ENCODE measurements at places on chromosomes 7 and 10.
A peak's percentile ranks its signal among the peaks of the same experiment; 100 is the strongest.

DNA sequence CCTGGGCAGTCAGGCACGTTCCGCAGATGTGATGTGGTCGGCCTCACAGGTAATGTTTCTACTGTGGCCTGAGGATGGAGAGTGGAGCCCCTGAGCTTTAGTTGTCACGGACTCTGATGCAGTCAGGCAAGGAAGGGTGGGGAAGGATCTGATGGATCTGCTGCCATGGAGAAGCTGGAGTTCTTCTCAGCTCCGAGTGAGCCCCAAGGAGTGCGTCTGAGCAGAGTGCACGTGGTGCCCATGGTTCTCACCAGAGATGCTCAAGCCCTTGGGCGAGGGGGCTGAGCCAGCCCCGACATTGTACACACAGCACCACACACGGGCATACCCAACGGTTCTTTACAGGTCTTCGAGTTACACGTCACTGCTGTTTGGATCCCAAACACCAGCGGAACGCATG lies 192.5 kb downstream of the EBF3 start:
- peak; percentile 3 for DNase-seq

GRCh38 chr7:50970092-50970491 lies 187.4 kb upstream of the GRB10 start:
- no peak for DNase-seq

DNA sequence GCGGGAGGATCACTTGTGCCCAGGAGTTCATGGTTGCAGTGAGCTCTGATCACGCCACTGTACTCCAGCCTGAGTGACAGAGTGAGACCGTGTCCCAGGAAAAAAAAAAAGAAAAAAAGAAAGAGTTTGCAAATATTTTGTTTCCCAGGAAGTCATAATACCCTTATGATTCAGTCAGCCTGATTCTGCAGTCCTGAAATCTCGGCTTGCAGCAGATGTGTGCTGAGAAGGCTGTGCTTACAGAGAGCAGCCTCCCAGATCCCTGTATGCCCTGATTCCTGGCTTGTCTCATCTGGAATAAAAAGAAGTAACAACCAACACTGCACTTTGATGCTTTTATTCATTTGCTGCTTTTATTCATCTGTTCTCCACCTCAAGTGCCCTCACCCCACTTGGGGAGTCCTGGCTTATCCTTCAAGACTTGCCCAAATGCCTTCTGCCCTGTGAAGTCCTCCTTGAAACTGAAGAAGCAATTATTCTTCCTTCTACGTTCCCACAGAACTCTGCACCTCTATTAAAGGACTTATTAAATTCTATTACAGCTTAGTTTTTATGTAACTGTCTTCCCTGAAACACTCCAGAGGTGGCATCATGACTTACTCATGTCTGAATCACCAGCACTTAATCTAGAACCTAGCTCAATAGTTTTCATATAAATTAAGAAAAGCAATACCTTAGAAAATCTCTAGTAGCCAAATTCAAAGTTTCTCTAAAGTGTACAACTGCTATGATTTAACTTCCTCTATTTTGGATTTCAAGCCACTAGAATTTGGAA lies 27.7 kb upstream of the BPGM start:
- no peak for DNase-seq

- DNase-seq = no peak
Observed at GRCh38 chr7:116560021-116560970, 35.5 kb downstream of the CAV1 start.

- DNase-seq = no peak
Observed at GRCh38 chr10:23521735-23522134, 82.9 kb downstream of the OTUD1 start.

GRCh38 chr10:69474742-69475432 lies 23.6 kb downstream of the TSPAN15 start:
- no peak for DNase-seq

DNA sequence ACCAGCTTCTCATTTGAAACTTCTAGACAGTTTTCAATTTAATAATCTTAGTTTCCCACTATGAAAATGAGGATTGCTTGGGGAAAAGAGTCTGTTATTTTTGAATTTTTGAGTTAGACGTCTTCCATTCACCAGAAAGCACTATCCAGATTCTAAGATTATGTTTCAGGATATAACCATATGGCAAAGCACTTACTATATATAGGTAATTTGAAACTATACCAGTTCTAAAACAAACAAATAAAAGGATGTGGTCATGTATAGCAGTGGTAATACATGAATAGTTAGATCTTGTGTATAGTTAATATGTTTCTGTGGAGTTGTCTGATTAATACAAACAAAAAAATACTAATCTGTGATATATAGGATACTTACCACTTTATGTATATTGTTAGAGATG lies 320.0 kb downstream of the EXOC4 start:
- DNase-seq = no peak

DNA sequence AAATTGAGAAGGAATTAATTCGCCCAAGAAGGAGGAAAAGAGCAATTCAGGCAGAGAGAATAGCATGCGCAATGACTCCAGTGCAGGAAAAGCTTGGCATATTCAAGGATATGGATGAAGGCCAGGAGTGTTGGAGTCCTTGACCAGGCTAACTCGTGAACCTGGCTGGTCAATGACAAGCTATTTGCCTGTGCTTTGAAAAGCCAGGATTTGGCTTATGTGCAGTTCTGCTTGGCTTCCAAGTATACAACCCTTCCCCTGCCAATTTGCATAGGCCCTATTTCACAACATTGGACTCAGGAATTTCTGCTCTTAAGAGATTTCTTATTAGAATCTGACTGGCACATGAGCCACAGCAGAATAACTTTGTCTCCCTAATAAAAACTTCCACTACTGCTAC lies 72.3 kb upstream of the SP8 start:
- no peak for DNase-seq

- no peak for DNase-seq
Observed at GRCh38 chr10:12950583-12951128, 50.9 kb downstream of the CCDC3 start.

DNA sequence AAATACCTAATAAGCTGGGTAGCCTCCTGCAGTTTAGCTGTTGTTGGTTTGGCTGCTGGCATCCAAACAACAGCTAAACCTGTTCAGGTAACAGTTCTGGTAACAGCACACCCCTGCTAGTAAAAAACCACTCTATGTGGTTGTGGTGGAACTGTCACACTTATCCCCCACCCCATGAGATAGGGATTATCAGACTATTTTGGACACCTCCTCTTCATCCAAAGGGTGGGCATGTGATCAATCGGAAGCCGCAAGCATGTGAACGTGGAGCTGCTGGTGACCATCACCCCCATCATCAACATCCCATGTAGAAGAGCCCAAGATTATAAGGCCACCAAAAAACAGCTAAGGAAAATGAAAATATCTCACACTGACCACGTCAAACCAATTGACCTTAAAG lies 2.5 kb downstream of the MTPAP start:
- DNase-seq = no peak

- no peak for DNase-seq
Observed at GRCh38 chr7:7399707-7400106, 136.0 kb downstream of the COL28A1 start.

- DNase-seq = no peak
Observed at GRCh38 chr7:4399121-4399520, 283.0 kb upstream of the FOXK1 start.

DNA sequence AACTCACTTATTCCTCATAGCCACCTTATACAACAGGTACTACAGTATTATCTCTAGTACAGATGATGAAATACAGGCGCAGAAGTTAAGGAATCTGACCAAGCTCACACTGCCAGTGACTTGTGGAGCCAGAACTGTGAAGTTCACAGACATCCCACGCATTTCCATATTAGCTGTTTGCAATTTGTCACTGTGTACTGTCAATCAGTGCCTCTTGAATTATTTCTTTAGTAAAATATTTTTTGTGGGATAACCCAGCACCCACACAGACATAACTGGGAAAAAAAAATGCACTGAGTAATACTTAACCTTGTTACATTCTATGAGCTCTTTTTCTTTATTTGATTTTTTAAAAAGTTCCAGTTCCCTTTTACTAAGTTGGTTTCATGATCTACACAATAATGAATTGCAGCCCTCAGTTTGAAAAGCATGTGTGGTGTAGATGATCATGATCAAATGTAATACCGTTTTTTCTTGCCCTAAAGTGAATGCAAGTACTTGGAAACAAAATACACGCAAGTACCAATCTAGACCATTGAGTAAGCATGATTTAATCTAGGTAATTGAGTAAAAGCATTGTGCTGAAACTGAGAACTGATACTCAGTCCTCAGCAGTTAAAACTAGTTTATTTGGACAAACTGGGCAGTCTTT lies 14.1 kb downstream of the CUL1 start:
- no peak for DNase-seq

GRCh38 chr7:114662002-114662677 lies 247.5 kb downstream of the FOXP2 start:
- no peak for DNase-seq

- DNase-seq = no peak
Observed at GRCh38 chr10:46527241-46527811, 29.1 kb downstream of the GPRIN2 start.

GRCh38 chr10:17851611-17852010 lies 42.5 kb downstream of the MRC1 start:
- DNase-seq = no peak

DNA sequence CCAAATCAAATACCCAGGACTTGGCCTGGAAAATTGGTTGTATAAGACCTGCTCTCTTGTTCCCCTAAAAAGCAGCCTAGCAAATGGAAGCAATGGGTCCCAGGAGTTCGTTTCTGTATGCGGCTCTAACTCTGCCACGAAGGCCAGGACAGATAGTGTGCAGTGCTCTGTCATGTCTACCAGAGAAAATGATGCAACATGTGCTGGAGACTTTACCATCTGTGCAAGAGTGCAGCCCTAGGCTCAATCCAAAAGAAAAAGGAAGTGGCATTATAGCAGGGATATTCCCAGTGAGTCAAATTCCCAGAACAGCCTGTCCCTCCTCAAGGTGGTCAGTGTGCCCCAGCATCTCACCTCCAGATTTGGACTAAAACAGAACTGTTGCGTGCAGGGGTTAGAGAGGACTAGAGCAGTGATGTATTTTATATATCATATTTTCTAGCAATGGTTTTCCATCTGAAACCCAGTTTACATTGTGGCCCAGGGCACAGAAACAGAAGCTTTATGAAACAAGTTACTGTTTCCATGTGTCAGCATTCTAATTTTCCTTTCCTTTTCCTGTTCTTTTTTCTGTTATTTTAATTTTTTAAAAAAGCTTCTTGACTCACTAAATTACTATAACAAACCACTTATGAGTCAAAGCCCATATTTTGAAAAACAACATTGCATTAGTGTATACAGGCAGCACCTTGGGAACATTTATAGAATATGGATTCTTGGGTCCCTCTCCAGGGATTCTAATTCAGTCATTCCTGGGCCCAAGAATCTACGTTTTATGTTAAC lies 311.2 kb downstream of the RNLS start:
- no peak for DNase-seq

- DNase-seq = no peak
Observed at GRCh38 chr10:1233031-1233430, 176.8 kb downstream of the WDR37 start.

- no peak for DNase-seq
Observed at GRCh38 chr7:66205741-66206090, 582 bp downstream of the TPST1 start.

- no peak for DNase-seq
Observed at GRCh38 chr10:104234934-104235333, 2.8 kb upstream of the CFAP43 start.

GRCh38 chr10:35191523-35191922 lies 64.9 kb downstream of the CREM start:
- no peak for DNase-seq

DNA sequence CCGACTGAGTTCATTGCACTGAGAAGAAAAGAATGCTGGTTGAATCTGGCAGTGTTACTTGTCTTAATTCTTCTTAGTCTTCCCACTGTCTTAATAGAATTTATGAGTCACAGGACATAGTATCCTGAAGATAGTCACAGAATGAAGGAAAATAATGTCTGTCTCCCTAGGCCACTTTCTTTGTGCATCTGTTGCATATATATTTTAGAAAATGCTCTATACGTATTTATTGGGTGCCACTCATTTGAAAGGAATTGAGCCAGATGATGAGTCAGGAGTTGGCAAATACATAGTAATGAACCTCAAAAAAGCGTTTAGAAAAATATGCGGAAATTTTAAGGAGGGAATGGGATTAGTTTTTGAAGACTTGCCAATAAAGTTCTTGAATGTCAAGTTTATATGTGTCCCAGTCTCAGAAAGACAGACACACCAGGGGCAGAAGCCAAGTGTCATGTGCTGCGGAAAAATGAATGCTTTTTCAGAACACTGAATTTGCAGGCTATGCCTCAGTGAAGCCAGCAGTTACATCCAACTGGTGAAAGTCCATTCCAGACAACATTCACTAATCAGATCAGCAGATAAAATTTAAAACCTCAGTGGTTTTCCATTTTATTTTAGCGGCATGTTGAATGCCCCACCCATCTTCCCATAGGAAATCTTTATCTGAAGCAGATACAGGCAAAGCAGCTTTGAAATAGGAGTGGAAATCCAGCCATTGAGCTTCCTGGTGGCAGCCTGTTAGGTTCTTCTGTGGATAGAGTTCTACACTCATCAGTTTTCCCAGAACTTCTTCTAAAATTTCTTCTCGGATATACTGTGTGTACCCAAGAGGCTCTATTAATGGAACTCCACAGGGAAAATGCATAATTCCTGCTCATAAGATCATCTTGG lies 308.4 kb downstream of the BICC1 start:
- no peak for DNase-seq

- DNase-seq = no peak
Observed at GRCh38 chr7:54825368-54825767, 66.4 kb upstream of the SEC61G start.
